ENCODE measurements at places on chromosomes 2 and 18.

DNA sequence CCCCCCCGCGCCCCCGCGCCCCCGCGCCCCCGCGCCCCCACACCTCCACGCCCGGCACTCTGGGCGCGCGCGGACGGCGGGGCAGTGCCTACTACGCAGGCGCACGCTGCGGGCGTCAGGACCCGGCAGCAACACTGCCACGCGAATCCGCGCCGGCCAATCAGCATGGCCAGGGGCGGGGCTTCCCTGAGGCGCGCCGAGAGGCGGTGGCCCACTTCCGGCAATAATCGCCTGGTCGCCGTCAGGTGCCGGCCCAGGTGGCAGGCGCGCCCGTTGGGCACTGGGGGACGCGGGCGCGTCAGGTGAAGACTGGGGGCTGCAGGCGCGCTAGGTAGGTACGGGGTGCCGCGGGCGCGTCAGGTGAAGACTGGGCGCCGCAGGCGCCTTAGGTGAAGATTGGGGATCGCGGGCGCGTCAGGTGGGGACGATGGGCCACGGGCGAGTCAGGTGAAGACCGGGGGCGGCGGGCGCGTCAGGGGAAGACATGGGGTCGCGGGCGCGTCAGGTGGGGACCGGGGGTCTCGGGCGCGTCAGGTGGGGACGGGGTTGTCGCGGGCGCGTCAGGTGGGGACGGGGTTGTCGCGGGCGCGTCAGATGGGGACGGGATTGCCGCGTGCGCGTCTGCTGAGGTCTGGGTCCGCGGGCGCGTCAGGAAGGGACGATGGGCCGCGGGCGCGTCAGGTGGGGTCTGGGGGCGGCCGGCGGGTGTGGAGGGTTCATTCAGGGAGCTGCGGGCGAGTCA is 219.1 kb downstream of the RTP5 start:
- DNase-seq: peak; percentile 55

DNA sequence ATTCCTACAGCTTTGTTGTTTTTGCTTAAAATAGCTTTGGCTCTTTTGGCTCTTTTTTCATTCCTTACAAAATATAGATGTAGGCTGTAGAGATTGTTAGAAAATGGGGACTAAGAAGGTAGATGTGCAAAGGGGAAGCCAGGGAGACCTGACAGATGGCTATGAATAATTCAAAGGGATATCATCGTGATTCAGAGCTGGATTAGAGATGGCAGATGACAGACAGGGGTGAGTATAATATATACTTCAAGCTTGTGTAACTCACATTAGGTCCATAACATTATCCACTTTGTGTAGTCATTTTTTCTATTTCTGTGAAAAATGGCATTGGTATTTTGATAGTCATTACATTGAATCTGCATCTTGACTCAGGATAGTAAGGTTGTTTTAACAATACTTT is 422.9 kb upstream of the ST6GAL2 start:
- DNase-seq: no peak

GRCh38 chr2:234823877-234824376 is 127.9 kb upstream of the SH3BP4 start:
- peak; percentile 44 for DNase-seq

GRCh38 chr18:649341-649740 is 8.1 kb upstream of the TYMS start:
- no peak for DNase-seq

GRCh38 chr2:31980674-31981356 is 30.0 kb downstream of the MEMO1 start:
- DNase-seq: no peak

- DNase-seq: no peak
Measured at GRCh38 chr2:13576406-13577036, 859.8 kb downstream of the TRIB2 start.

GRCh38 chr2:149611100-149611820 is 23.7 kb upstream of the MMADHC start:
- DNase-seq: no peak

GRCh38 chr18:23721696-23722480 is 32.6 kb downstream of the LAMA3 start:
- DNase-seq: no peak

DNA sequence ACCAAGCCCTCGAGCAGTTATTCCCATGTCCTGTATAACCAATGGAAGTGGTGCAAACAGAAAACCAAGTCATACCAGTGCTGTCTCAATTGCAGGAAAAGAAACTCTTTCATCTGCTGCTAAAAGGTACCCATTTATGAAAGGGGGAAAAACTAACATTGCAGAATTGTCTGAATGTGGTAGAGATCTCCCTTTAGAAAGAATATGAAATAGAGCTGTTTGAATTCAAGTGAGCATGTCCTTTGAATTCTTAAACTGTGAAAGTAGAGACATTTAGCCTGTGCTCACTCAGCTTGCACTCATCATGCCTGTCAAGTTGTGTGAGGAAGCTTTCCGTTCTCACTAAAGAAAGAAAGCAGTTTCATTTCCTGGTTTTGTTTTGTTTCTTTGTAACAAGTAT is 87.4 kb downstream of the EML4 start:
- DNase-seq: no peak
